Muscle of leg (tissue), 16 donors: ENCODE measurements at places on chromosomes 11 and 22.

GRCh38 chr11:67048515-67049130 lies 8.0 kb upstream of the RHOD start:
- no peak for DNase-seq

- DNase-seq: peak; percentile 75
Measured at GRCh38 chr22:44625981-44626687, 75.9 kb upstream of the PRR5 start.

DNA sequence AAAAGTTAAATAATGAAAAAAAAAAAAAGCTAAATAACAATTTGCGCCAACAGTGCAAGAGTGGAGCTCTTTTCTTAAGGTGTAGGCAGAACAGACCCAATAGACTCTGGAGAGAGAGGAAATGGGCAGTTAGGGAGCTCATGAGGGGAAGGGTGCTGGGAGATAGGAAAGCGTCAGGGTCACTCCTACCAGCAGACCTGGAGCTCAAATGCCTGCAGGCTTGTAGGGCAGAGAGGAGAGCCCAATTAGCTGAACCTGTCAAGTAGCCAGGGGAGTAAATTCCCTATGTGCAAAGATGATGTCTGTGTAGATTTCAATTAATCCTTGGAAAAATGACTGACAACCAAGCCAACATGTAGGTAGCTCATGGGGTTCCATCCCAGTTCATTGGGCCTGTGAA lies 73.0 kb downstream of the RAB30 start:
- no peak for DNase-seq

- DNase-seq: no peak
Measured at GRCh38 chr11:75763846-75764245, 4.7 kb upstream of the DGAT2 start.

DNA sequence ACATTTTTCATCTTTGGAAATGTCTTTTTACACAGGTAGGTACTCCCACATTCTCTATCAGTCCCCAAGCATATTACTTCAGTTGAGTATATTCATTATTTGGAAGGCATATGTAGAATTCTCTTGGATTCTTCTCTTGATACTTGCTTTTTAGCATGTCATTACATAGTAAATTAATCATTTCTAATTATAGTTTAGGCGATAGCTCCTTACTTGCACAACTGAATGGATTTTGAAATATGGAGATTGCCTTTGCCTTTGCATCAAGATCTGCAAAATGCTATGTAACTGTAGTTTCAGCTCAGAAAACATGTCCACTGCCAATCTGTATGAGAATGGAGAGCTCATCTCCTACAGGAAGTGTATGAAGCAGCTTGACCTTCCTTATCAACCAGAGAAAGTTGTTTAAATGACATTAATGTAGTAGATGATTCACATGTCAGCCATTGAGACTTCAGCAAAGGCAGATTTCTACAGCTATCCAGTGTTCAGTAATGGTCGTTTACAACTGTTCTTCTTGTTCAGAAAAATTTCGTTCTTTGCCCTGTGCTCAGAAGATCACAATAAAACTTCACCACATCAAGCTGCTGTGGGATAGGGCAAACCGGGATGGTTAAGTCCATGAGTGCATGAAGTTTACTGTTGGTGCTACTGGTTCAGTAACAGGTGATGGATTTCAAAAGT lies 61.6 kb downstream of the PPP6R3 start:
- DNase-seq: no peak

- no peak for DNase-seq
Measured at GRCh38 chr11:128709402-128709801, 15.5 kb downstream of the FLI1 start.

- peak; percentile 73 for DNase-seq
Measured at GRCh38 chr11:10351765-10352641, 47.1 kb downstream of the ADM start.

GRCh38 chr11:128599729-128600128 lies 12.4 kb upstream of the ETS1 start:
- DNase-seq: no peak

DNA sequence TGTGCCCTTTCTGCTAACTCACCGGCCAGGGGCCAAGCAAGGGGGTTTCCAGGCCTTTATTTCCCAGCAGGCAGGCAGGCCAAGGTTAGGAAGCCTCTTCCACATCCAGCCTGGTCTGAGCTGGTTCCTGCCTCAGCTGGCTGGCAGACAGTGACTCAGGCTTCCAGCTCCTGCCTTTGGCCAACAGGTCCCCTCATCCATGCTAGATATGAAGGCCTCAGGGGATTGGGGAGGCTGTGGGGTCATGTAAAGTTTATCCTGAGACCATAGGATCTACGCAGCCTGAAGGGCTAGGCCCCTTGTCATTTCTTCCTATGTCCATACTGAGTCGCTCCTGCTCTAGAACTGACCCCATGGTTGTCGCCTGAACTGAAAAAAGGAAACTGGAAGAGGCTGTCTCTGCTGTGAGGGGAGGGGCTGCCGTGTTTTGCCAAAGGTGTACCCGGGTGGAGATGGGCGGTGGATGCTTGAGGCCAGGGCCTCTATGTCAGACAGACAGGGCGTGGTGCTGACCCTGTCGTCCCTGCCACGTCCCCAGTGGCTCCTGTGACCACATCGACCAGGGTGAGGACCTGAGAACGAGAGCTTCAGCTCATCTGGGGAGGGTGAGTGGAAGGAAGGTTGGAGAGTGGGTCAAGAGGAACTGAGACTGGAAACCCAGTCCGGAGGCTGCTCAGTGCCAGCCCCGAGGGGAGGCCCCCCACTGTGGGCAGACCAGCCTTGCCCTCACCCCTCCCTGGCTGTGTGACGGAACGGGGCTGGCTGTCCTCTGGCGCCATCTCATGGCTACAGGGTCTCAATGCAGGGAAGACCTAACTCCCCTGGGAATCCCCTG lies 17.0 kb downstream of the P2RY6 start:
- peak; percentile 85 for DNase-seq

DNA sequence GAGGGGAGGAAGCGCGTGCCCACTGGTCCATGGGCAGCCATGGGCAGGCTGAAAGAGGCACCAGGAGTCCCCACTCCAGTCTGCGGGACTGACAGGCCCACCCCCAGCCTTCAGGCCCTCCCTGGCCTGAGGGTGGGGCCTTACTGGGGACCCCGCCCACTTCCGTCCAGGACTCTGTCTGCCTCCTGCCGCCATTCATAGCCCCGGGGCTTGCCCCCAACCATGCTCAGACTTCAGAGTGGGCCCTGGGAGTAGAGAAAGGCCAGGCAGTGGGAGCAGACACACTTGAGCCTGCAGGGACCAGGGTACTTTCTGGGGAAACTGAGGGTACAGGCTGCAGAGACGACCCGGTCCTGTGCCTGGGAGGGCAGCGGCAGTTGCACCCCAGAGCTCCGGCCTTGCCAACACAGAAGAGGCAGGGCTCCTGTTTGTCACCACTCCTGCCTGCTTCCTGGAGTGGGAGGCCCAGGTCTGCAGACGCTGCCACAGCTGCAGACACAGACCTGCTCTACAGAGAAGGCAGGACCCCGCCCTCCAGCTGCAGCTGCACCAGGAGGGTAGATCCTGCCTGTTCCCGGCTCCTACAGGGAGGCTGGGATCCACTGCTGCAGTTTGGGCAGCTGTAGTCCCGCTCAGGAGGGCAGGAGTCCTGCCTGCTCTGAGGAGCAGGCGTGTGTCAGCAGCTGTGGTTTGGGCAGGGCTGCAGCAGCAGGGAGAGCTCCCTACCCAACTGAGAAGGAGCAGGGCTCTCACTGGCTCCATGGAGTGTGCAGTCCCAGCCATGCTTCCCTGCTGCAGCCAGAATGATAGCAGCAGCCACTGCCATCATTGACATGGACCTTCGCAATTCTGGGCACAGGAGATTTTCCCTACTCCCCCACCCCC lies 387.9 kb upstream of the ANO3 start:
- no peak for DNase-seq

- peak; percentile 39 for DNase-seq
Measured at GRCh38 chr22:38148245-38148644, 33.4 kb downstream of the PLA2G6 start.

GRCh38 chr11:72413914-72414628 lies 20.3 kb downstream of the CLPB start:
- peak; percentile 87 for DNase-seq

DNA sequence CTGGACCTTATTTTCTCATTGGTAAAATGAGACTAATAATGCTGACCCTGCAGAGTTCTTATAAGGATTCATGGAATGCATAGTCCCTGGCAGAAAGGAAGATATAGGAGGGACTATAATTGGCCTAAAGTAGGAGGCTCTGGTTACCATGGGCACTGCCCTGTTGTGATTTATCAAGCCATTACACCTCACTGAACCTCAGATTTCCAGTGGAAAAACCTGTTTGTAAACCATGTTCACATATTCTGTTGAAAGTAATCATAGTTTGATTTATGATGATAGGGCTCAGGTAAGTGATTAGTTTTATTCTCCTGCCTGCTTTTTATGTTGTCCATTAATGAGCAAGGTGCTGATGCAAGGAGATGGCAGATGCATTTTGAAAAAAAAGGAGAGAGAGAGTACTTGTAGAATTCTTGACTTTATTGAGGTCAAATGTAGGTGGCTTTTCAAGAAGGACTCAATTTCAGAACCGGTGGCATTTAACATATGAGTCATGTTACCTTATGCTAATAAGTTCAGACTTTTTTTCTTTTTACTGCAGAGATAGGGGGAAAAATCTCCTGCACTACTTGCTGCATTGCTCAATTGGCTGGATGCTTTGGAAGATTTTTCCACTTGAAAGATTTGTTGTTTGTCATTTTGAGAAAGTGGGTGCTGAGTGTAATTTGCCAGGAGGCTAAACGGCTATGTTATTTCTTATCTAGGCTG lies 14.6 kb downstream of the NF2 start:
- DNase-seq: no peak

GRCh38 chr11:46112961-46113607 lies 8.2 kb downstream of the PHF21A start:
- peak; percentile 85 for DNase-seq

GRCh38 chr22:30245985-30246813 lies at the start of gene LIF:
TSS of gene LIF (minus strand) at chr22:30246759. CDS start at chr22:30246695, 64 bp downstream.
- peak; percentile 78 for DNase-seq

DNA sequence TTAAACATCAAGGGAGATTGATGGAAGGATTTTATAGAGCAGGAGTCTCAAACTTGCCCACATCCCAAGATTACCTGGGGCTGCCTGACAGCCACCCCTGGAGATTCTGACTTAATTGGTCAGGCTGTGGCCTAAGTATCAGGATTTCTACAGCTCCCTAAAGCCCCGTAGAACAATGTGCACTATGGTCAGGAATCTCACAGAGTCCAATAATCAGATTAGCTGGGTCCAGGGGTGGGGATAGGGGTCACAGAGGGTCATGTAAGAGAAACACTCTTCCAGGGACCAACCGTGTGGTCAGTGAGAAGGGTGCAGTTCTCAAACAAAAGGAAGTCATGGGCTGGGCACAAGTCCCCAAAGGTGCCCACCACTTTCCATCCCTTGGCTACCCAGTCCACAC lies 20.5 kb upstream of the FBLN1 start:
- DNase-seq: no peak

GRCh38 chr22:28016781-28017557 lies 97.9 kb upstream of the PITPNB start:
- DNase-seq: no peak

DNA sequence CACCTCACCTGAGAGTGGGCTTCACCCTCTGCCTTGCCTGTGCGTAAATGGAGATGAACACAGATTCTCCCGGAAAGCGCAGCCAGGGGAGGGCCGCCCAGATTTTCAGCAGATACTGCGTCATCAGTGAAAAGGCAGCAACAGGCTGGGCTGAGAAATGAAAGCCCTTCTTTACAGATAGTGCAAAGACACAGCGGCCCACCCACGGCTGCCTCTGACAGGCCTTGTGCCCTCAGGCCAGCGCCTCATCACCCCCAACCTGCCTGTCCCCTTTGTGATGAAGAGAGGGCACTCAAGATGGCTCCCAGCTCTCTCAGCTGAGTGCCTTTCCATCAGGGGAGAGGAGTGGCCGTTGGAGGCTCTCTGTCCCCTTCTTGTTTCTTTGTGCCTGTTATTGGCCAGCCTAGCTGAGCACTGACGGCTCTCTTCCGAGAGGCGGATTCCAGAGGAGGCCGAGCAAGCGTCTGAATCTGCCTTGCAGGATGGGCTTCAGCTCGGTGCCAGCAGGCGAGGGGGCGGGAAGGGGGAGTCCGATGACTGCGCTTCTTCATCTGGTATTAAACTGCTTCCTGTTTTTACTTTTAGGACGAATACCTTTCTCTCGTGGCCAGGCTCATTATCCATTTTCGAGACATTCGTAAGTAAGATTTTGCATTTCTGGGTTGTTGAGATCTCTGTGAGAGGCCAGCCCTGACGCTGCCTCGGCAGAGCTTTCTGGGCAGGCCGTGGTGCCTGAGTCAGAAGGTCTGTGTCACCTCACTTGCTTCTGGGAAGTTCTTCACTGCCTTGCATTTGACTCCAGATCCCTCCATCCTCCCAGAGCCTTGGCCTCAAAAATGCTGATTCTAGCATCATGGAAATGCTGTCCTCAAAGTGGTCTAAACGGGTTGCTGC lies 43.7 kb downstream of the MED15 start:
- DNase-seq: peak; percentile 83

- no peak for DNase-seq
Measured at GRCh38 chr11:121469910-121470309, 17.1 kb upstream of the SORL1-AS1 start.

DNA sequence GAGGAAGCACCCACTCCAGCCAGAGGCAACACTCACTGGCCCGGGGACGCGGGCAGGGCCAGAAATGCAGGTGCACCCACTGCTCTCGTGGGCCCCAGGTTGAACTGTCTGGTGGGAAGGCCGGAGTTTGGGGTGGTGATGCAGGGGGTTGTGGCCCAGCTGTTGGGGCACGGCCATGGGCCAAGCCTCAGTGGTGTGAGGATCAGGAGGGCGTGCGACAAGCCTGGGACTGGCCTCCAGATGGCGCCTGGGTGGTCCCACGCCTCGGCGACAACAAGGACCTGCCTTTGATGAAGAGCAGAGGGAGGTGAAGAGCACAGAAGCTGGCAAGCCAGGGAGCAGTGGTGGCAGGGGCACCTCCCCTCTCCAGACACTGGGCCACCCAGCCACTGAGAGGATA lies 240.8 kb downstream of the BRD1 start:
- no peak for DNase-seq

- DNase-seq: peak; percentile 79
Measured at GRCh38 chr11:16292167-16292859, 64.0 kb downstream of the SOX6 start.

- DNase-seq: peak; percentile 19
Measured at GRCh38 chr11:109112261-109112660, 309.7 kb upstream of the C11orf87 start.

DNA sequence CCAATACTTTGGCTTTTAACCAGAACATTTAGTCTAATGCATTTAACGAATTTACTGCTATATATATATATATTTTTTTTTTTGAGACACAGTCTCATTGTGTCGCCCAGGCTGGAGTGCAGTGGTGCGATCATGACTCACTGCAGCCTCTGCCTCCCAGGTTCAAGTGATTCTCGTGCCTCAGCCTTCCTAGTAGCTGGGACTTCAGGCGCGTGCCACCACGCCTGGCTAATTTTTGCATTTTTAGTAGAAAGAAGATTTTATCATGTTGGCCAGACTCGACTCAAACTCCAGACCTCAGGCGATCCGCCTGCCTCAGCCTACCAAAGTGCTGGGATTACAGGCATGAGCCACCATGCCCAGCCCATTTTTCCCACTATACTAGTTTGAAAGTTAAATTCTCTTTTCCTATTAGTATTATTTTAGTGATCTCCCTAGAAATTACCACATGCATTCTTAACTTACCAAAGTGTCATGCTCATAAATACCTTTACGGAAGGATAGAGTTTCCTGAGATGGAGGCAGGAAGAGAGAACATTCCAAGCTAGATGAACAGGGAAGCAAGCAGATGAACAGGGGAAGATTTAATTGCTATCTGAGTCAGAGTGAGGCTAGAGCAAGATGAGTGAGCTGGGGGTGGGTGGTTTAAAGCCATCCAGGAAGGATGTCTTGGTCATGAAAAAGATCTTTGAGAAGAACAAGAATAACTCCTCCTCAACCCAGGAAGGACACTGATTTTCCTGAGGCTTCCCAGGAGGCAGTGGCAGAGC lies 4.4 kb upstream of the PGAP2 start:
- no peak for DNase-seq
